ENCODE measurements at places on chromosomes 7 and 10.

- no peak for DNase-seq
Observed at GRCh38 chr7:3041986-3042675, 1.5 kb downstream of the CARD11 start.

- no peak for DNase-seq
Observed at GRCh38 chr10:35058686-35059085, 31.5 kb downstream of the CUL2 start.

DNA sequence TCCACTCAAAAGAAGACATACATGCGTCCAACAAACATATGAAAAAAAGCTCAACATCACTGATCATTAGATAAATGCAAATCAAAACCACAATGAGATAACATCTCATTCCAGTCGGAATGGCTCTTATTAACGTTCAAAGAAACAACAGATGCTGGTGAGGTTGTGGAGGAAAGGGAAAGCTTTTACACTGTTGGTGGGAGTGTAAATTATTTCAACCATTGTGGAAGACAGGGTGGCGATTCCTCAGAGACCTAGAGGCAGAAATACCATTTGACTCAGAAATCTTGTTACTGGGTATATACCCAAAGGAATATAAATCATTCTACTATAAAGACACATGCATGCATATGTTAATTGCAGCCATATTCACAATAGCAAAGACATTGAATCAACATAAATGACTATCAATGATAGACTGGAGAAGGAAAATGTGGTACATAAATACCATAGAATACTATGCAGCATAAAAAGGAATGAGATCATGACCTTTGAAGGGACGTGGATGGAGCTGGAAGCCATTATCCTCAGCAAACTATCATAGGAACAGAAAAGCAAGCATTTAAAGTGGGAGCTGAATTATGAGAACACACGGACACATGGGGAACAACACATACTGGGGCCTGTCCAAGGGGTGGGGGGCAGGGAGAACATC, 28.4 kb downstream of the PCDH15 start:
- DNase-seq = no peak

DNA sequence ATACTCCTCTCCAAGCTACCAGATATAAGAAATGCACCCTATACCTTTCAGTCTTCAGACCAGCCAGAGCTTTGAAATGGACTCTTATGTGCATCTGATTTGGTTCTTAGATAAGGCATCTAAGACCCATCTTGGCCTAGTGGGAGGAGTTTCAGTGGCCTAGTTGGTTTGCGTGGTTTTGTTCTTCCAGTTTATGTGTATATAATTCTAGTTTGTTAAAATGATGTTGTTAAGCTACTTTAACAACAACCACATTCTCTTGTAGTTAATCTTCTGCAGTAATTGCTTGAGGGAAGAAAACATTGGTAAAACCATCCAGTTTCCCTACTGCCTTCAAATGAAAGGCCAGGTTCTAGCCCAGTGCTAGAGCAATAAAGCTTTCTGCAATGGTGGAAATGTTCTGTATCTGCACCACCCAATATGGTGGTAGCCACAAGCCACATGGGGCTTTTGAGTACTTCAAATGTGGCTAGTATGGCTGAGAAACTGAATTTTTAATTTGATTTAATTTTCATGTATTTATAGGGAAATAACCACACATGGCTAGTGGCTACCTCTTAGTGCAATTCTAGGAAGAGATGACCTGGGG, 66.3 kb downstream of the KLHDC10 start:
- DNase-seq = no peak

DNA sequence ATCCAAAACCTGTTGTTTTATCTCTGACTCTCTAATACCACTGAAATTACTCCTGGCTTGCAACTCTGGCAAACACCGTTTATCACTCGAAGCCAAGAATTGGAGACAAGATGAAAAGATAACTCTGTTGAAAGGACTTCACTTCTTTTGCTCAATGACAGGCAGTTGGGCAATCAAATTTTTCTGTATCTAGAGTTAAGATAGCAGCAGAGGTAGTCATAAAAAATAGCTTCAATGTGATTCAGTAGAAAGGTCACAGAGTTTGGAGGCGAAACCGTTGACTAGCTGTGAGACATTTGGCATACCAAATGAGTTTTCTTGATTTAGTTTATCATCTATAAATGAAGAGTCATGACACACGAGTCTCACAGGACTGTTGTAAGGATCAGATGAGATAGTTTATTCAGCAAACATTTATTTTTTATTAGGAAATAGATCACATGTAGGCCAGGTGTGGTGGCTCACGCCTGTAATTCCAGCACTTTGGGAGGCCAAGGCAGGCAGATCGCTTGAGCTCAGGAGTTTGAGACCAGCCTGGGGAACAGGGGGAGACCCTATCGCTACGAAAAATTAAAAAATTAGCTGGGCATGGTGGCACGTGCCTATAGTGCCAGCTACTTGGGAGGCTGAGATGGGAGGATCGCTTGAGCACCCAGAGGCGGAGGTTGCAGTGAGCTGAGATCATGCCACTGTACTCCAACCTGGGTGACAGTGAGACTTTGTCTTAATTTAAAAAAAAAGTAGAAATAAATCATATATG, 23.6 kb downstream of the AKR1B1 start:
- no peak for DNase-seq

- DNase-seq = no peak
Observed at GRCh38 chr10:92756201-92757065, 66.7 kb downstream of the HHEX start.

Data from left hindlimb (tissue), 1 donor.